ENCODE measurements at places on chromosomes 12 and 14.

GRCh38 chr12:57726151-57726883, 12.2 kb downstream of the AGAP2 start:
- peak; percentile 85 for DNase-seq

DNA sequence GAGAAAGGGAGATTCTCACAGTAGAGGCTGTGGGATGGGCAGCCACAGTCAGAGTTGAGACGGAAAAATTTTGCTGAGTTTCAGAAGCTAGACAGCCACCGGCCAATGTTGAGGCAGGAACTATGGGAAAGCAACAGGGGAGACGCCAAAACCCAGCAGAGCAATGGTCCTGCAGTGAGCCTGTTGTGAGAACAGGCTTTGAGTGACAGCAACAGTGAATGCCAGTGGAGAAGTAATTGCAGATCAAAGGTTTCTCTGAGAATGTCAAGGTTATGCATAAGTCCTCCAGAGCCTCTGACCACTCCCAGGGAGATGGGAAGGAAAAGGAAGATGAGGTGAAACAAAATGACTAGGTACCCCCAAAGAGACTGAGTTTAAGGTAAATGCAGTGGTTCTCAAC, 54.2 kb upstream of the DAAM1 start:
- DNase-seq: no peak

- peak; percentile 18 for DNase-seq
Measured at GRCh38 chr14:67820428-67820971, 921 bp downstream of the RAD51B start.

DNA sequence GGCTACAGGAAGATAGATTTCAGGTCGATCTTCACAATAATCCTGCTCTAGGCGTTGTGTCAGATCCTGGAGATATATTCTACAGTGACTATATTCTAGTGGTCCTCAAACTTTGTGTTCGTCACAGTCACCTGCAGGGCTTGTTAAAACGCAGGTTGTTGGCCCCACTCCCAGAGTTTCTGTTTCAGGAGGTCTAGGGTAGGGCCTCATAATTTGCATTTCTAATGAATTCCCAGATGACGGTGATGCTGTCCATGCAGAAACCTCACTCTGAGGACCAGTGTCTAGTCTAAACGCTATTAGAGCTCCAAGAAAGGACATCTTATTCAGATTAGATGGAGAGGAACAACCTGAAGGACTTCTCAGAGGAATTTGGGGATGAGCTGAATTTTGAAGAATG, 13.2 kb upstream of the SLC6A13 start:
- no peak for DNase-seq

- peak; percentile 51 for DNase-seq
Measured at GRCh38 chr14:49946320-49947141, 53.6 kb downstream of the ARF6 start.

GRCh38 chr12:10366875-10367274, 23.0 kb downstream of the KLRK1 start:
- DNase-seq: peak; percentile 46

- no peak for DNase-seq
Measured at GRCh38 chr12:80192087-80192486, 92.8 kb downstream of the OTOGL start.

DNA sequence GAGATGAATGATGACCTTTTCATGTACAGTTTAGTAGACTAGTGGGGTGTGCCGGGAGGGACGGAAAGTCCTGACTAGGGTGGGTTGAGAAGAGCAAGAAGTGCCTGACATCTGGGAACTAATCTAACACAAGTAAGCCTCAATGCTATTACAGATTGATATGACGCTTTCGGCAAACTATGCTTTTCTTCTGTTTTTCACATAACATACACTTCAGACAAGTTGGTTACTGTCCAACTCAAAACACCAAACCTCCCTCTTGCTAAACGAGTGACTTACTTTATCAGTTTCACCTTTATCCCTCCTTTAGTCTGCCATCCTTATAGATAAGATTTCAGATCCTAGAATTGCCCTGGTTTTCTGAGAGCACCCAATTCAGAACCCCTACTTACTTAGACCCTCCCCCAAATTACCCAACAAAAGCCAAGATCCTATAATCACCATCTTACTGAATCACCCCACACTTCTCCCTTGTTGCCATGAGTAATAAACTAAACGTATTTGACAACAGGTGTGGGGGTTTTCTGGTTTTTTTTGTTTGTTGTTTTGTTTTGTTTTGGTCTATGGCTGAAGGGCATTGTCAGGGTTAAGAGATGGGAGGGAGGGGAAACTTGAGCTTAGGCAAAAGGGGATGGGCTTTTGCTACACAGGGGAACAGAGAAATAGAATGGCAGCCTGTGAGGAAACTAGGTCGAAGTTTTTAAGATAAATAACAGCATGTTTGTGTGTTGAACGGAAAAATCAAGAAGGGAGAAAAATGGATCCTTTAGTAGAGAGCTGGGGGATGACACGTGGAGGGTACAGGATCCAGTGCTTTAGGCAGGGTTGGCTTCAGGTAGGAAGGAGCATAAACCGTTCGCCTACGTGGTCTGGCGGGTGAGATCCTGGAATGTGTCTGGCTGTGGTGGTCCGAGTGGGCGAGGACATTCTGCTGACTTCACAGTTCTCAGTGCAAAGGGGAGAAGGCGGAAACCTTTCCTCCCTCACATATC, 6.1 kb upstream of the PSMA3 start:
- DNase-seq: no peak

GRCh38 chr14:50677527-50678063, 9.5 kb upstream of the SAV1 start:
- peak; percentile 72 for DNase-seq

DNA sequence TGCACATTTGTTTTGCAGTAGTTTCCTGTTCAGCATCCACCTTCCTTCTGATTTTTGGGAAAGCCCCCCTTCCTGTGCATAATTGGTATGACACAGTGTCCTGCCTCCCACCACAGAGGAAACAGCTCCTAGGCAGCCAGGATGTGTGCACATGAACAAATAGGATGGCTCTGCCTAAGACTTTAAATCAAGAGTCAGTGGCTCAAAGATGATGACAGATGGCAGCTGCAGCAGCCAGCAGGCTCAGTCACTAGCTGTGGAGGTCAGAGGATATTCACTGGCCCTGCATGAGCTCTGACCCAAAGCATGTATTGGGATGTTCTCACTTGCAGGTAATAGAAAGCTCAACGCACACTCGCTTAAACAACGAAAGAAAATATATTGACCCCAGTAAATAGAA, 90.3 kb downstream of the KCNK10 start:
- no peak for DNase-seq

DNA sequence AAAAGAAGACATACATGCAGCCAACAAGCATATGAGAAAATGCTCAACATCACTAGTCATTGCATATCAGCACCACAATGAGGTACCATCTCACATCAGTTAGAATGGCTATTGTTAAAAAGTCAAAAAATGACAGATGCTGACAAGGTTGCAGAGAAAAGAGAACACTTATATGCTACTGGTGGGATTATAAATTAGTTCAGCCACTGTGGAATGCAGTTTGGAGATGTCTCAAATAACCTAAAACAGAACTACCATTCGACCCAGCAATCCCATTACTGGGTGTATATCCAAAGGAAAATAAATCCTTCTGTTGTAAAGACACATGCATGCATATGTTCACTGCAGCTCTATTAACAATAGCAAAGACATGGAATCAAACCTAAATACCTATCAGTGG, 238.4 kb downstream of the KCNC2 start:
- DNase-seq: no peak

- DNase-seq: peak; percentile 55
Measured at GRCh38 chr12:19764408-19764807, 325.1 kb downstream of the AEBP2 start.

DNA sequence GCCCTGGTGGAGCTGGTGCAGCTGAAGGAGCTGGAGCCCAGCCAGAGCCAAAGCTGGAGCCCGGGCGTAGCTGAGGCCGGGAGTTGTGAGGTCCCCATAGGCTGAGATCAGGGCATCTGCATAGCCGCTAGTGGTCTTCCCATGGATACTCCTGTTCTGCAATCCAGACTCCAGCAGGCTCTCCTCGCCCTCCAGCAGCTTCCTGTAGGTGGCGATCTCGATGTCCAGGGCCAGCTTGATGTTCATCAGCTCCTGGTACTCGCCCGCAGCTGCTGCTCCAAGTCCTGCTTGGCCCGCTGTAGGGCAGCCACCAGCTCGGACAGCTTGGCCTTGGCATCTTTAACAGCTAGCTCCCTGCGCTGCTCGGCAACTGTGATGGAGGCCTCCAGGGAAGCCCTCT, 966.1 kb downstream of the FSCB start:
- no peak for DNase-seq

DNA sequence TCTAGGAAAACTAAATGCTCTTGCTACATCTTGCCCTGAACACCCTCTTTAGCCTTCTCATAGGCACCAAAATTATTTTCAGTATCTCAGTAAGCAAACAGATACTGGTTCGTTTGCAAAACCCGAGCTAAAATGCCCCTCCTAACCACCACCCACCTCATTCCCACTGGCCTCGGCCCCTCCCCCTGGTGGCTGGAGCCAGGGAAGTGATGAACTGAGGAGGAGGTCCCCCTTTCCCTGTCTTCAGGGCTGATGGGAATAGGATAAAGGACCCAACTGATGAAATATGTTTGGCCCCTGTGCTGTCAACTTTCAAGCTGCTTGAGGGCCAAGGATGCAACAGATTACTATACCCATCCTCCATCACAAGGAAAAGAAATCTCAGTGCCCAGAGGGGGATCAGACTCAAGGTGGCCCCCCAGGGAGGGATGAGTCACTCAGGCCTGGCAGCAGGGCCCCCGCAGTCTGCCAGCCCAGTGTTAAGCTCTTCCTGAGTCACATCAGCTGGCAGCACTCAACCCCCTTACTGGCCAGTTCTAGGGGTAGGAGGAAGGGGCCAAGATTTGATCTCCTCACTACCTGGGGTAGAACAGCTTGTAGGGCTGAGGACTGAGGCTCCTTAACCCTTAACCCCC, 1.7 kb downstream of the ANKRD52 start:
- peak; percentile 35 for DNase-seq

DNA sequence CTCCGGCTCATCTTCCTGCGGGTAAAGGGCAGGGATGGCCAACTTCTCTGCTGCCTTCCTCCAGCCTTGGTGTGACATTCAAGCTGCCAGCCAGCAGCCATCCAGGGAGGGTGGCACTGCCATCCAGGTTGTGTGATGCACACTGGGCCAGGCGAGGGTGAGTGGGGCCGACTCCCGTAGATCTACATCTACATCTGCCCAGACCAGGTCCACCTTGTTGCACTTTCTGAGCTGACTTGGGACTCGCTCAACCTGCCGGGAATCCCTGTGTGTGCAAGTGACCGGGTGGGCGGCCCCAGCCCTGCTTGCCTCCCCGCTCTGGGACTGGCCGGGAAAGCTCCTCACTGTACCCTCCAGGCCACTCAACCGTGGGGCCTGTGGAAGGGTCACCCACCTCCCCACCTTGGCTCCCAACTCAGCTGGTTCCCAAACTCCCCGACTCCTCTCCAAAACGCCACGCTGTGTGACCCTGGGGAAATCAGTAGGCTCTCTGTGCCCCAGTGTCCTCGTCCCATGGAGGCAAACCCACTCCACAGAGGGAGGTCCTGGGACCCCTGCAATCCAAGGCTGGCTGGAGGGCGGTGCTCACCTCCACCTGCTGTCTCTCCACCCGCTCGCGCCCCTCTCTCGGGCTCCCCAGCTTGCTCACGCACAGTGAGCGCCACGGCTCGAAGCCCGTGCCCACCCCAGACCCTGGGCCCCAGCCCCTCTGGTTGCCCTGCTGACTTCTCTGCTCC, 14.7 kb downstream of the JAG2 start:
- no peak for DNase-seq

GRCh38 chr14:104585966-104586697, 6.6 kb downstream of the C14orf180 start:
- no peak for DNase-seq

GRCh38 chr12:98227162-98227561, 288.2 kb upstream of the TMPO start:
- DNase-seq: no peak

DNA sequence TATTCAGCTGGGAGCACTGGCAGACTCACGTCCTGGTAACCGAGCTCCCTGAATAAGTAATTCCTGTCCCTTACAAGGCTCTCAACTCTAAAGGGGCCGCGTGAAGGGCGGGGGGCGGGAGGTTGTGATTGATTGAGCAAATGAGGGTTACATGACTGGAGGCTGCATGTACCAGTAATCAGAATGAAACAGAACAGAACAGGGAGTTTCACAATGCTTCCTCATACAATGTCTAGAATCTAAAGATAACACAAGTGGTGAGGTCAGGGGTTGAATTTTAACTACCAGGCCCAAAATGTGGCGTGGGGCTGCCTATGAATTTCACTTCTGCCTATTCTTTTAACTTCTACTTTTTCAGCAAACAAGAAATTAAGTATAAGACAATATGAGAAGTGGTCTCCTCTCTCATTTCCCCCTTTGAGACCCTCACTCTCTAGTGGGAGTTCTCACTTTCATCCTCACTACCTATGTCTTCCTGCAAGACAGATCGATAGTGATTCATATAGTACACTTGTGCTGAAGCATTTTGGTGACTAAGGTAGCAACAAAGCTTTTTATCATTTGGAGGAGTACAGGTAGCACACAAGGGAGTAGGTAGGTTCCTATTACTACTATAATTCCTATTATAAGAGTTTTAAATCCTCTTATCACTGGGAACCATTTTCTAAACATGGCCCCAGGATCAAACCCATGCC, 239.8 kb downstream of the KTN1 start:
- DNase-seq: no peak
